ENCODE measurements at places on chromosomes 5 and 9.

DNA sequence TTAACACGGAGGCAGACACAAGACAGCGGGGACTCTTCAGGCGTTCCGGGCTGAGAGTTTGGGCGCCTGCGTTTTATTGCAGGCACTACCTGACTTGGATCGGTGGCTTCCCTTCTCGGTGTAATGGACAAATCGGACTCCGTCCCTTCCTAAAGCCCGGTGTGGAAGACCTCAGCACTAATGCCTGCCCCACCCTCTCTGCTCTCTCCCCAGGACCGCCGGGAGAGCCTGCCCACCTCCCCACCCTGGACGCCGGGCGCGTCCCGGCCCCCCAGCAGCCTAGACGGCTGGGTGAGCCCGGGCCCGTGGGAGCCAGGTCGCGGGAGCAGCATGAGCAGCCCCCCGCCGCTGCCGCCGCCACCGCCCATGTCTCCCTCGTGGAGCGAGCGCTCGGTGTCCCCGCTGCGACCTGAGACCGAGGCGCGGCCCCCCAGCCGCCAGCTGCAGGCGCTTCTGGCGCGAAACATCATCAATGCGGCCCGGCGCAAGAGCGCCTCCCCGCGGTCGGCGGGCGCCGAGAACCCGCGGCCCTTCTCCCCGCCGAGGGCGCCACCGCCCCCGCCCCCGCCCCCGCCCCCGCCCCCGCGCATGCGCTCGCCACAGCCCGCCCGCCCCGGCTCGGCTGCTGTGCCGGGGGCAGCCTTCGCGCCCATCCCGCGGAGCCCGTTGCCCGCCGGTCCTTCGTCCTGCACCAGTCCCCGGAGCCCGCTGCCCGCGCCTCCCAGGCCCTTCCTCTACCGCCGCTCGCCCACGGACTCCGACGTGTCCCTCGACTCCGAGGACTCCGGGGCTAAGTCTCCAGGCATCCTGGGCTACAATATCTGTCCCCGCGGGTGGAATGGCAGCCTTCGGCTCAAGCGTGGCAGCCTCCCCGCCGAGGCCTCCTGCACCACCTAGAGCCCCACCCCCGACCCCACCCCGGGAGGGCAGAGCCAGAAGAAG, 4.6 kb upstream of the MYOZ3 start:
- no peak for DNase-seq

GRCh38 chr9:108854094-108854493, 1.7 kb downstream of the ACTL7B start:
- DNase-seq = no peak

DNA sequence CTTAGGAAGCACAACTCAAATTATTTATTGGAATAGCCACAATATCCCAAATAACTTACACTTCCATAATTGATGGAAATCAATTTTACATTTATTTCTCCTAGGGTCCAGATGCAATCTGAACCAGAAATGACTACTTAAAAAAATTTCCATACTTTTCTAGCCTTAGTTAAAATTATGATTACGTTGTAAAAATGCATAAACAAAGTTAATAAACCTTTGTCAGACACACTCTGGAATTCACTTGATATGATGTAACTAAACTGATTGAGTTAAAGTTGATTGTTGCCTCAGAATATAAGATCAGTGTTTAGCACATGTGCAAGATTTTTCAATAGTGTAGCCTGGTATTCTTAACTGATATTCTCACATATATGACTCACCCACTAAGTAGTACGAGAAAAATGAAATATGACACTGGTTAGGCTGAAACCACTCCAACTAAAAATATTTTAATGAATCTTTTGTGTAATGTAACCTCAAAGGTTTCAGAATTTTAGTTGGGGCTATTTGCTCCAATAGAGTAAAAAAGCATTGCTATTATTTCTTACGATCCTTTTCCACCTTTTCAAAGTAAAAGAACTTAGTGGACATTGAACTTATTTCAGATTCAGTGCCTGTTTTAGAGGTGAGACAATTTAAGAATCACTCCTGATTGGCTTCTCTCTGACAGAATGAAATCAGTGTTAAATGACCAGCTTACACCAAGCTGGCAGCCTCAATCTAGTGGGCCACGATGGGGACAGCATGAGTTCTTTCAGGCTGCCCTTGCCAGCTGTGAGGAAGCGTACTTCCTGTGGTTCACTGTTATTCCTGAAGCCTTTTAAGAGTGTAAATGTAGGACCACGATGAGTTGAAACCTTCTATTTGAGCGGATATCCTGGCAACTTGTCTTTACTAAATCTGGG, 277.2 kb upstream of the CDH9 start:
- no peak for DNase-seq

DNA sequence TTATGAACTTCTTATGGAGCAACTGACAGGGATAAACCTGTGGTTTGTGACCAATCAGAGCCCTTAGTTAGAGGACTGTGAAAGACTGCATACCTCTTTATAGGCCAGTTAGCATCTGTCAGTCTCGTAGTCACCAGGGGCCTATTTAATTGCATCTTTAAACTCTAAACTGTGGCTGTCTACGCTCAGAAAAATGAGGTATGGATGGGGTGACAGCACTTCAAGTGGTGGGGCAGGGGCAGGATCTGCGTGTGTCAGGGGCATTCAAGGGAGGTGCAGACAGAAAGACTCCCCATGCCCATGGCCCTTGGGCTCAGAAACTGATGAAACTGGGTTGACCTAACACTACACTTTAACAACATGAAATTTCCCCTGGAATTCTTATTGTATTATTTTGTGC, 132.6 kb upstream of the TBCA start:
- no peak for DNase-seq

DNA sequence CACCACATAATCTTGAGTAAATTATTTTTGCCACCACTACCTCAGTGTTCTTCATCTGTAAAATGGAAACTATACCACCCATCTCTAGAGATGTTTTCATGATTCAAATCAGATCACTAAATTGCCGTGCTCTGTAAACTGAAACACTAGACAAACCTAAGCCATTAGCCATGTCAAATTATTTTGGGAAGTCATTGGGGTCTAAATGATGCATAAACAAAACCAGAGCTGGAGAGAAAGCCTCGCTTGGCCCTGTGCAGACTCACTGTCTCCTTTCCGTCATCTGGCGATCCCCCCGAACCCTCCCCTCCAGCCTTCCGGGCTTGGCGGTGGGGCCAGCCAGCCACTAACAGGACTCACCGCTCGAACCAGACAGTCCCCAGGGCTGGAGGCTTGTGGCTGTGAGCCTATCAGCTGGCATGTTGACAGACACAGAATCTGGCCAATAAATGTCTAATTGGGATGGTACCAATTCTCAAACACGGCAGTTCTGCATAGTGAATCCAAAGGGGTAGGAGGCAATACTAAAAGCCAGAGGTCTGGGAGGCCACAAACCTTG, 256.5 kb downstream of the SEC61B start:
- no peak for DNase-seq

- no peak for DNase-seq
Observed at GRCh38 chr9:127651697-127652610, 39.9 kb downstream of the STXBP1 start.

DNA sequence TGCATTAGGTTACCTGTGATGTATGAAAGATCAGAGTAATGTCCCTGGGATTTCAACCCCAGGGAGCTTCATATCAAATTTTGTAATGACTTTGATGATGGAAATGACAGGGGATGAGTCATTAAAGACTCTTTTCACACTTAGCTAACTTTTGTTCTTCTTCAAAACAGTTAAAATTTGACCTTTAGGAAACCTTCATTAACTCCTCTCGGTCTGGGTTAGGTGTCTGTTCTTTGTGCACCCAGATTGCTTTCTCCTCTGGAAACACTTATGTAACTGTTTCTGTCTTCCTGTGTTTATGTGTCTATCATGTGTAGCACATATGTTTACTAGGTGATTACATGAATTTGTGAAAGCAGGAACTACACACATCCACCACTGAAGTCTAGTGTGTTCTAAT, 1.6 kb downstream of the SRFBP1 start:
- DNase-seq = no peak

- DNase-seq = no peak
Observed at GRCh38 chr5:113273948-113274347, 160.8 kb downstream of the TSSK1B start.

DNA sequence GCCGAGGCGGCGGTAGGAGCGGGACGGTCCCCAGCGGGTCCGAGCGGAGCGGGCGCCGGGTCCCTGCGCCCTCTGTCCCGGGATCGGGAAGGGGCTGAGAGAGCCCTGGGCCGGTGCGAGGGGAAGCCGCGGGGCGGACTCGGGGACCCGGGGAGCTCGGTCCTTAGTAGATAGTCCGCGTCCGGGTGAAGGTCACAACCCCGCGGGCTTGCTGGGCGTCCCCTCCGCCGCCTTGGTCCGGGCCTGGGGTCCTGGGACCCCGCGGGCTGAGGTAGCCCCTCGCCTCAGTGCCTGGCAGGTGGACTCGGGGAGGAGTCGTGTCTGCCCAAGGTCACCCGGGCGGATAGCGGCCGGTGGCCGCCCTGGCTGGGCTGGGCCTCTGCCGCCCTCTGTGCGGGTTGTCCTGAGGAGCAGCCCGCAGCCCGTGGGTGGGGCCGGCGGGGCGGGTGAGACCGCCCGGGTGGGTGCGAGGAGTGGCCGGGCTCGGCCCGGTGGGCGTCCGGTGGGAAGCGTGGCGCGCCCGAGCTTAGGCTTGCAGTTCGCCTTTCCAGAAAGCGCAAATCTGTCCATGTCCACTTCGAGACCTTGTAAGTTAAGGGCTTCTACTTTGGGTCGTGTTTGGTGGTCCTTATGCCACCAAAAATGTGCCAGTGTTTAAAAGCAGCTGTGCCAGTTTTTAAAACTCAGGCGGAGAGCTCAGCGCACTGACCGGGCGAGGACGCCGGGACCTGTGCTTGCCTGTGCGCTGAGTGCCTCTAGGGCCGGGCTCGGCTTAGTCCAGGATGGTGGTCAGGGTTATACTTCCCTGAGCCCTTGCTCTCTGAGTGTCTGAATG, 554 bp downstream of the SDHA start:
- DNase-seq = no peak

GRCh38 chr5:176818391-176819098, 8.2 kb downstream of the UNC5A start:
- DNase-seq = no peak

- DNase-seq = no peak
Observed at GRCh38 chr5:95838001-95838520, 15.5 kb upstream of the GLRX start.

- no peak for DNase-seq
Observed at GRCh38 chr9:136602193-136602885, 56.5 kb upstream of the NOTCH1 start.

- DNase-seq = no peak
Observed at GRCh38 chr5:4730279-4730678, 409.9 kb upstream of the ADAMTS16 start.

GRCh38 chr9:1647776-1648175, 367.4 kb upstream of the SMARCA2 start:
- DNase-seq = no peak

DNA sequence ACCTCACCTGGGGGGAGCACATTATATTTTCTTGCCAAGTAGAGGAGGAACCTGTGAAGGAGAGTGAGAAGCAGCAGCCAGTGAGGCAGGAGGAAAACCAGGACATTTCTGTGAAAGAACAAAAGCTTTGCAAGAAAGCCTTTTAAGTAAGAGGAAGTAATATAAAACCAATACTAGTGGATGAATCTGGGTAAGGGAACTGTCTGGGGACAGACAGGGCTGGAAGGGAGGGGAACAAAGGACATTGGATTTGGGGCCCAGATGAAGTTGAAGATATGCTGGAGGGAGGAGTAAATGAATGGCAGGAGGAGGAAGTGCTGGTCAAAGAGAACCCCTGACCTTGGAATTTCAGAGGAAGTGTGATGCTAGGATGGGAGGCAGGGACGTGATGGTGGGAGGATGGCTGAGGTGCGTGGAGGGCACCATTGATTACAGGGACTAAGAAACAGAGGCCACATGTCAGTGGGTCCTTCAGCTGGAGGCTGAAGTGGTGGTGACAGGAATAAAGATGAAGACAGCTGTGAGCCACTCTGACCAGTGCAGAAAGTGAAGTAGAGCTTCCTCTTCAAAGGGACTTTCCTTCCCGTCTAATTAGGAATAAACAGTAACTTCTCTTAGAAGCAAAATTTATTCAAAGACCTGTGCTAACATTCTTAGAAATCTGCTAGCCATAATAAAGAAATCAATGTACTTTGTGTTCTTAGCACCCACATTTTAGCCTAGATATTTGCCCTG, 43.5 kb upstream of the FABP6 start:
- DNase-seq = no peak

- no peak for DNase-seq
Observed at GRCh38 chr5:172339264-172340180, 56.0 kb upstream of the UBTD2 start.

DNA sequence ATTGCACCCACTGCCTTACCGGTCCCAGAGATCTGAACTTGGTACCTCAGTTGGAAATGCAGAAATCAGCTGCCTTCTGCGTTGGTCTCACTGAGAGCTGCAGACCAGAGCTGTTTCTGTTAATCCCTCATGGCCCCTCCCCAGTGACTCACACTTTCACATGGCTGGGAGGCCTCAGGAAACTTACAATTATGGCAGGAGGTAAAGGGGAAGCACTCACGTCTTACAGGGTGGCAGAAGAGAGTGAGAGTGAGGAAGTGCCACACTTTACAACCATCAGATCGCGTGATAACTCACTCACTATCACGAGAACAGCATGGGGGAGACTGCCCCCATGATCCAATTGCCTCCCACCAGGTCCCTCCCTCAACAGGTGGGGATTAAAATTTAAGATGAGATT, 648.5 kb downstream of the MTRR start:
- peak; percentile 5 for DNase-seq

DNA sequence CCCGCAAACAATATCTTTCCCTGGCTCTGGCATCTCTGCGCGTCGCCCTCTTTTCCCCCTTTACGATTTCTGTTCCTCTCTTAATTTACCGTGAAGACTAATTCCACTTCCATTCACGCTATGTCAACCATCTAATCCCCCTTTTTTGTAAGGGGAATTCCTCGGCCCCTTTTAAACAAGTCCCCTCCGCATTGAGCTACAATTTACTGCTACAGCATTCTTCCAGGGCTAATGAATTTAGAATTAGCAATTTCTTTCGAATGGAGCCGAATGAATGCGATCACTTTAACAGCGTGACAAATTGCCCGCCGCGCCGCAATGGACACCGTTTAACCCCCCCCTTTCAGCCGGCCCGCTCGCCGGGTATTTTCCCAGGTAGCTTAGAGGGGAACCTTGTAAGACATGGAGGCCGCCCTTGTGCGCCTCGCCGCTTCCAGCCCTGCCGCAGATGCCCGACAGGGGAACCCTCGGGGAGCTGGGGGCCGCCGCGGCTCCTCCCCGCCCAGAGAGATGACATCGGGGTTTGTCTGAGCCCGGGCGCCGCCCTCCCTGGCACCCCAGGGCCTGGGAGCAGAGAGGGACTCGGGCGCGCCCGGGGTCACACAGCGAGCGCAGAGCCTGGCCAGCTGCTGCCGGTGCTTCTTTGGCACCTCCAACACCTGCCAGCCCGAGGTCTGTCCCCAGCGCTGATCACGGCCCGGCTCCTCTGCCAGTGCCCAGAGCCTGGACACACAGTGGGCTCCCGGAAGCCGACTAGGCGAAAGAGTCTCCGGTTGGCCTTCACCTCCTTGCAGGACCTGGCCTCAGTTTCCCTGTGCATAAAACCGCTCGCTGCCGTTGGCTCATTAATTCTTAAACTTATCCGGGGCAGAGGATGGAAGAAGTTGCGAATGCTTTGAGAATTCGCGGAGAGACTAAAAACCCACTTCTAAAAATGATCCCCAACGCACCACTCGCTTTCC, 1.3 kb downstream of the PRDM12 start:
- no peak for DNase-seq
